Naive thymus-derived CD4-positive, alpha-beta T cell (primary cell): ENCODE measurements at places on chromosomes 16 and 17. TPM values are rescaled to one million over a fixed set of nuclear protein-coding genes. Genes with fewer than 3 reads are reported as not detected.

Gene CHRNE
- 0.24 TPM for polyA plus RNA-seq

DNA sequence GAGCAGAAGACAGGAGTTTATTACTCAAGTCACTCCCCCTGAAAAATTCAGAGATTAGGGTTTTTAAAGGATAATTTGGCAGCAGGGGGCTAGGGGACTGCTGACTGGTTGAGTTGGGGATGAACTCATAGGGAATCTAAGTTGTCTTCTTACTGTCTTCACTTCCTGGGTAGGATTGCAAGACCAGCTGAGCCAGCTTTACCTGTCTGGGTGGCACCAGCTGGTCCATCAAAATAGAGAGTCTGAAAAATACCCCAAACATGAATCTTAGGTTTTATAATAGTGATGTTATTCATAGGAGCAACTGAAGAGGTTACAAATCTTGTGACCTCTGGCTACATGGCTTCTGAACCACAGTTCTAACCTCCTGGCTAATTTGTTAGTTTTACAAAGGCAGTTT lies 157.9 kb downstream of the PPM1E start:
- no peak for DNase-seq

DNA sequence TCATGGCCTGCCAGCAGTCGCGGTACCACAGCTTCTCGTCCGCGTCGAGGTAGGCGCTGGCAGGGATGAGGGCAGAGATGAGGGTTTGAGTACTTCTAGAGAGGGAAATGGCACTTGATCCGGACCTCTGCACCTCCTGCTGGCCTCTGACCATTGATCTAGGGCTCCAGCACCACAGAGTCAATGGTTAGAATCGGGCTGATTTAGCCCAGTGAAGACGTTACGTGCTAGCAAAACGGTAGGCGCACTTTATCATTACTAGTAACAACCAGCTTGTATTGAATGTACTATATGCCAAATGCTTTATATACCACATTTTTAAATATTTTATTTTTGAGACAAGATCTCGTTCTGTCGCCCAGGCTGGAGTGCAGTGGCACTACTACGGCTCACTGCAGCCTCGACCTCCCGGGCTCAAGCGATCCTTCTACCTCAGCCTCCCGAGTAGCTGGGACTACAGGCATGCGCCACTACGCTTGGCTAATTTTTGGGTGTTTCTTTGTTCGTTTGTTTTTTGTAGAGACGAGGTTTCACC lies 526 bp downstream of the TSNAXIP1 start:
- no peak for DNase-seq

Gene CEP20
- polyA plus RNA-seq, result 34.9 TPM

- no peak for DNase-seq
Observed at GRCh38 chr16:78638371-78638770, 538.9 kb downstream of the WWOX start.

GRCh38 chr16:8818504-8819270 lies 21.0 kb downstream of the PMM2 start:
- DNase-seq, result no peak
